Activated naive CD8-positive, alpha-beta T cell treated with anti-CD3 and anti-CD28 coated beads, Interleukin-2, amount 10 ng/mL, durations not matched to agents 7 days and 5 days (primary cell): ENCODE measurements at places on chromosomes 3 and 15. TPM values are rescaled to one million over a fixed set of nuclear protein-coding genes. Genes with fewer than 3 reads are reported as not detected.

GRCh38 chr3:141448606-141449220 is 38.1 kb upstream of the RASA2 start:
- no peak for DNase-seq
- peaks cover 2% of the 10 kb centered on the region for H3K4me1 ChIP-seq
- no peaks in the 10 kb centered on the region for H3K27me3 ChIP-seq
- no peak overlapping the region for H3K4me3 ChIP-seq

DNA sequence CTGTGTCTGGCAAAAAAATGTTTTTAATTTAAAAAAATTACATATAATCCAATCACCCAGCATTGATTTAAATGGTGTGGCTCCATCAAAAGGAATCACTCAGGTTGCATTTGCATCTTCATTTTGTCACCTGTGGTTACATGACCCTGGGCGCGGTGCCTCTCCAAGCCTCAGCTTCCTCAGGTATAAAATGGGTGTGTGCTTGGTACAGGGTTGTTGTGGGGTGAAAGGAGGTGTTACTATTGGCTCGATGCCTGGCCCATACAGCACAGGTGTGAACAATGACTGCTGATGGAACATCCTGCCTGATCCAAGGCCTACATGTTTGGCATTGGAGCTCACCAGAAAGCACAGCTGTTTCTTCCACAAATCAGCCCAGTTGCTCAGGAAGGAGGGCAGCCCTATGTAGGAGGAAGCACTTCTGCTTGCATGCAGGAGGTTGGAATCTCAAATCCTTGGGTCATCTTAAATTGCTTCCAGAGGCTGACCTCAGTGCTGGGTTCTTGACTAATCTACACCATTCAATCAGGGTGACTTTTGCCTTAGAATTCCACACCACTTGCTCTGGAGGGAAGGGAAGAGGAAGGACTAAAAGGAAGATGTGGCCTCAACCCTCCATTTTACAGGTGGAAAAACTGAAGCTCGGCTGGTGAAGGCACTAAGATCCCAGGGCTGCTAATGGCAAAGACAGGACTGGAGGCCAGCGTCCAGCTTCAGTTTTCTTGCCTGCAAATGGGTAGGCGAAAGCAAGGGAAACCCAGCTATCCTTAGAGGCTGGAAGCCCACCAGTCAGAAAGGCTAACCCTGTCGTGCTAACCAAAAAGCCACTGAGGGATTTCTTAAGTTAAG is 31.7 kb downstream of the BHLHE40 start:
- peaks cover 73% of the 10 kb centered on the region for H3K4me1 ChIP-seq
- peaks cover 4% of the 10 kb centered on the region for H3K36me3 ChIP-seq
- peak overlapping the region; percentile 75 for H3K4me3 ChIP-seq
- no peaks in the 10 kb centered on the region for H3K27me3 ChIP-seq
- H3K27ac ChIP-seq, result peak overlapping the region; percentile 95
- DNase-seq, result peak; percentile 63

- no peaks in the 10 kb centered on the region for H3K4me1 ChIP-seq
- DNase-seq, result no peak
- no peak overlapping the region for H3K27ac ChIP-seq
- peaks cover 2% of the 10 kb centered on the region for H3K27me3 ChIP-seq
Observed at GRCh38 chr15:51424780-51425179, 83.3 kb downstream of the GLDN start.

Gene SGO1
- 34.5 TPM for total RNA-seq

- H3K4me3 ChIP-seq, result no peak overlapping the region
- H3K4me1 ChIP-seq, result no peaks in the 10 kb centered on the region
- H3K27ac ChIP-seq, result no peak overlapping the region
- no peak for DNase-seq
Observed at GRCh38 chr3:3353153-3353552, 173.7 kb upstream of the CRBN start.

DNA sequence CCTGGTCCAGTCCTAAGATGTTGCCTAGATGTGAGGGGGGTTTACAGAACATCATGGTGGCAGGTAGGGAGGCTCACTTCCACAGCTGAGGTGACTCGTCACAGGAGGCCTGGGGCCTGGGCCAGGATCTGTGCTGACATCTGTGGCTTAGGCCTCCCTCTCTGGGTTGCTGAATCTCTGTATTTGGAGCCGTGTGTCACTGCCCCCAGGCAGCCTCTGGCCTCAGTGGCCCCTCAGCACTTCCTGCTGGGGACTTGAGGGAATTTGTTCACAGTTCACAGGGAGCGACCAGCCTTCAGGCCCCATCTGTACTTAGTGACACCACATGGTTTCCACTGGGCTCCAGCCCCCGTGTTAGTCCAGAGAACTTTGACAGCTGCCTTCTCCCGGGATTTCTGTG is 41.7 kb upstream of the ADAMTSL3 start:
- H3K27ac ChIP-seq, result no peak overlapping the region
- H3K27me3 ChIP-seq, result peaks cover 2% of the 10 kb centered on the region
- H3K4me1 ChIP-seq, result no peaks in the 10 kb centered on the region
